ENCODE measurements at places on chromosomes 2 and 18.

GRCh38 chr2:176283291-176284068 is 14.2 kb downstream of the MTX2 start:
- no peak for DNase-seq

DNA sequence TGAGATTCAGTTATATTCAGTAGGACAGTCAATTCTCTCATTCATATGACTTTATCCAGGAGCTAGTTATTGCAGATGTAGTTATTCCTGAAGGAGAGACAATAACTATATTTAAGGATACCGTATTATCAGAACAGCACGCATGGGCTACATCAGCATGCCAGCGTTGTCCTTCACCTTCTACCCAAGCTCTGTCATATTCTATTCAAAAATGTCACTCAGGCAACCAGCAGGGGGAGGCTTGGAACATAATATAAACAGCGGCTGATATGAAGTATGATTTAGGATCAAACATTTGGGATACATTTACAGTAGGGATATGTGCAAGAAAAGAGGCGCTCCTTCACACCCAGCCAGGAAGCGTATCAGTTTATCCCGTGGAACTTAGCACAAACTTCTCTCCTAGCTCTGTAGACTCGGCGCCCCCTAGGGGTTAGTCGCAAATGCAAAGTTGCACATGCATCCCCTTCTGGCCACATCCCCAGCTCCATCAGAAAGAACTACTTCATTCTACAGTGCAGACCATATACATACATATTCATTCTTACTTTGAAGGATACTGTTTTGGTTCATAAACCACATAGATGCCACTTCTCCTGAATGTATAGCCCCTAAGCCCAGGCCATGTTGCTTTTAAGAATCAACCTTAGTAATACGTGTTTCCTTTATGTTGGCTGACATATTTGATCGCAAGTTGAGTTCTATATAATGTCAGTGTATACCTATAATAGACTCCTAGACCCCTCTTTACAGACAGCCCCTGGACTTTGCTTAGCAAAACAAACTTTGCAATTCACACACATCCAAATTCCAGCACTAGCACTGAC is 759.4 kb downstream of the ADCYAP1 start:
- peak; percentile 7 for DNase-seq

- DNase-seq = no peak
These were observed 308.8 kb downstream of the RPIA start for GRCh38 chr2:89000235-89000634.

- DNase-seq = no peak
These were observed 486.5 kb downstream of the NUP35 start for GRCh38 chr2:183610724-183611123.

DNA sequence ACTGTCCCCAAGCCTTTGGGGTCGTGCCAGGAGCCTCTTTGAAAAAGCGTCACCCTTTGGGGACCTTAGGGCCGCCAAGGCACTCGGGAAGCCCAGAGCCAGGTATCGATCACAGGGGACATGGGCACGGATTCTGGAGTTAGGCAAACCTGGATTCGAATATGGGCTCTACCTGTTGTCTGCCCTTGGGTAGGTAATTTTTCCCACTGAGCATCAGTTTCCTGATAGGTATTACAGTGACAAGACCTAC is 9.3 kb downstream of the TMEM198 start:
- no peak for DNase-seq

DNA sequence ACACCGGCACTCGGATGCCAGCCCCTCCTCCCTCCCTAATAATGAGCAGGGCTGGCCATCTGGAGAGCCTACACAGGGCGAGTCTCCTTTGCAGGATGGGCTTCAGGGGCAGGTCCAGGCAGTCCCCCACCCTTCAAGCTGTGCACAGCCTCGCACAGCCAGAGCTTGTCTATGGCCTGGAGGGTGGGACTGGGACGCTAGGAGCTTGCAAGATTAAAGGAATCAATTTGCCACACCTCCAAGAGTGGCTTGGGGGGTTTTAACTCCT is 43.9 kb upstream of the OTOF start:
- DNase-seq = no peak

DNA sequence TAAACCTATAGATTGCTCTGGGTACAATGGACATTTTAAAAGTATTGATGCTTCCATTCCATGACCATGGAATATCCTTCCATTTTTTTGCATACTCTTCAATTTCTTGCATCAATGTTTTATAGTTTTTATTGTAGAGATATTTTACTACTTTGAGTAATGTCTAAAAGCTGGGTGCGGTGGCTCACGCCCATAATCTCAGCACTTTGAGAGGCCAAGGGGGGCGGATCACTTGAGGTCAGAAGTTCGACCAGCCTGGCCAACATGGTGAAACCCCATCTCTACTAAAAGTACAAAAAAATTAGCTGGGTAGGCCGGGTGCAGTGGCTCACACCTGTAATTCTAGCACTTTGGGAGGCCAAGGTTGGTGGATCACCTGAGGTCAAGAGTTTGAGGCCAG is 88.5 kb downstream of the TLK1 start:
- DNase-seq = no peak

- DNase-seq = no peak
These were observed 207.1 kb downstream of the ACKR3 start for GRCh38 chr2:236776695-236777251.

DNA sequence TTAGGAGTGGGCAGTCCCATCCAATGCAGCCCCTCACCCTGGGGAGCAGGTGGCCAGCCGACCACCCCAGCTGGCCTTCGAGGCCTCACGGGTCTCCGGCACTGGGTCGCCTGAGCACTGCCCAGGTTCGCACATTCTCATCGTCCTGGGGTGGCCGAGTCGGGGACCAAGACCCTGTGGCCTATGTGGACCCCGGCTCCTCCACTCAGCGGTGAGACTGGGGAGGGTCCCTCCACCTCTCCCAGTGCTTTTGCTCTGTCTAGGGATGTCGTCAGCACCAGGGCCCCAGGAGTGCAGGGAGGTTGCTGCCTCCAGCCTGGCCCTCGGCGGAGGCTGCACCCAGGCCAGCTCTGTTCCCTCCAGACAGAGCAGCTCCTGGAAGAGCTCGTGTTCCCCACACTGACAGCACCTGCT is 89.6 kb downstream of the TPO start:
- DNase-seq = no peak

DNA sequence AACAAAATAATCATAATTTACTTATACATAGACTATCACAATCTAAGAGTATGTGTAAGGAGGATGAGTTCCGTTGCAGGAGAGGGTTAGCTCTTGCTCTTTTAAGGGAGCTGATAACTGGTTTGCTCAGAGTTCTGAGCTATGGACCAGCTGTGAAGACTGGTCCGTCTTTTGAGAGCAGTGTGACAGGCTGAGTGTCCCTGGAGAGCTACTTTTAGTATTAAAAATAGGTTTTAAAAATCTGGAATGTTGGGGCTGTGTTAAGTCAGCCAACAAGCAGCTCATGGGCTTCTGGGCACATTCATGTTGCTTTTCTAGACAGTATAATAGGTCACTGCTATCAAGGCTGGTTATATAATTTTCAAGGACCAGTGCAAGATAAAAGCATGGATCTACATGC is 41.5 kb upstream of the TMEM131 start:
- no peak for DNase-seq

- no peak for DNase-seq
These were observed 42.7 kb upstream of the ID2 start for GRCh38 chr2:8639122-8639635.

- no peak for DNase-seq
These were observed 27.0 kb downstream of the SKA1 start for GRCh38 chr18:50401888-50402287.

GRCh38 chr2:99636144-99637034 is 146.6 kb upstream of the REV1 start:
- no peak for DNase-seq

DNA sequence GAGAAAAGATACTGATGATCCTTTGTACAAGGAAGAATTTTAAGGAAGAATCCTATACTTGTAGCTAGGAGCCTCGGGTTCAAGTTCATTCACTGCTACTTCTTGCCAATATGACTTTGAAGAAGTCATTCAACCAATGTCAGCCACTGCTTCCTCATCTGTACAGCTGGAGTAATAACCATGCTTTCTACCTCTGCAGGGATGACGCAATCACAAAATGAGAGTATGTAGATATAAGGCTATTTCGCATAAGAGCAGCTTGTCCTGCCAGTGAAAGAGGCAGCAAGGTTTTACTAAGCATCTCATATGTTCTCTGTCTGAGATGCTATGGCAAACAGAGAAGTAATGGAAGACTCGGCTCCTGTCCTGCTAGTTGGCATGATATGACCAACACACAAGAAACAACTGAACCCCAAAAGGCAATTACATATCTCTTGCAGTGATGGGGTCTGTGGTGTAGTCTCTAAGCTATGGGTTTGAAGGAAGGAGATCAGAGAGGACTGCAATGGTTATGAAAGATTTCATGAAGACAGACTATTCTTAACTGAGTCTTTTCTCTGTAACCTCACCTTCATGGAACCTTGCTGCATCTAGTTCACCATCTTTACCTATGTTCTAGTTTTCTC is 9.2 kb downstream of the AAK1 start:
- DNase-seq = no peak

DNA sequence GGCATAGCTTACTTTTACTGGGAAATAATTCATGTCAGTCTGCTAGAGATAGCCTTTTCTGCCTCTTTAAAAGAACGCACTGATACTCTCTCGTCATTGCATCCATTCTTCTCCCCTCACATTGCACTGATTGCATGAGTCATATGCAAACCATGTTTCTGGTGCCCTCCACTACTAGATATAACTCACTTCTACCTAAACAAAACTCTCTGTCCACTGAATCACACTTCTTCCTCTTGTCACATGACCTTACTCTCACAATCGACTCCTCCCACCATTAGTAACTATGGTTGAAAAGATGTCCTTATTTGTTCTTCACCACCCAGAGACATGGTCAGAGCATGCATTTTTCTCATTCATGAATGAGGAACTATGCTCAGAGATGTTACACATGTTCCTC is 158.0 kb downstream of the CSRNP3 start:
- DNase-seq = no peak

DNA sequence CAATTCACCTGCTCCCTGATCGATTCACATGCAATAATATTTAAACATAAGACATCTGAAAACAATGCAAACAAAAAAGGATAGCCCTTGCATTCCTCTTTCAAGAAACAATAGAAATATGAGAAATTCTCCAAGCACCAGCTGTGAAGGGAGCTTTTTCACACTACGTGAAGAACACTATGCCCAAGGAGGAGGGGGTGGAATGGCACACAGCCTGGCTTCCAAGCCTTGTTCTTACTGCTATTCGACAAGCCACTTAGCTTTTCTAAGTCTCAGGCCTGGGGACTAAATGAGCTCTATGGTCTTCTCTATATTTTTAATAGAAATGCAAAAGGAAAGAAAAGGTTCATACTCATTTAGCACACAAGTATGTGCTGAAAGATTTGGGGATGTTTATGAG is 92.2 kb upstream of the CHRNA1 start:
- no peak for DNase-seq

DNA sequence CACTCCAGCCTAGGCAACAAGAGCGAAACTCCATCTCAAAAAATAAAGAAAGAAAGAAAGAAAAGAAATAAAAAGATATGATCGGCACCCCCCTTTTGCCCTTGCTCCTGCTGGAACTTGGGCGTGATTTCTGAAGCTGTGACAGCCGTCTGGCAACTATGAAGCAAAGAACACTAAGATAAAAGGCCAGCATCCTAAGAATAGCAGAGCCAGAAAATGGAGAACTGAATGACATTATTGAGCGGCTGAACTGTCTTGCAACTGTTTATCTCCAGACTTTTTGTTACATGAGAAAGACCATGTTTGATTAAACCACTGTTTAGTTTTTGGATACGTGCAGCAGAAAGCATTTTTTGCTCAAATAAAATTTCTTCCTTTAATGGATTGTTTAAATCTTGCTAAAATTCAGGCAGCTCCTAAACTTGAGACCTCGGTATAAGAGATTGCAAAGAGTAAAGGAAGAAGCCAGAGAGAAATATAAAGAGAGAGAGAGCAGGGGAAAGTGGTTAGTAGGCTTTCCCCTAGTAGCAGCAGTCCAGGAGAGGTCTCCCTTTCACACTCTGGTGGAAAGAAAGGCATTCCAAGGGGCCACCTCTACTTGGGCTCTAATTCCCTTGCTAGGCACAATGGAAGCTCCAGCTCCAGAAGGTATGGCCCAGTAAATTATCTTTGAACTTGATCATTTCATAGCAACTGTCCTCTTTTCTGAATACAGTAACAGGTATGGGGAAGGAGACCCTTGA is 8.2 kb upstream of the MBD2 start:
- DNase-seq = no peak

GRCh38 chr18:45825258-45826044 is at the start of gene SIGLEC15:
TSS of gene SIGLEC15 (plus strand) at chr18:45825675. CDS start at chr18:45825729, 54 bp downstream.
- no peak for DNase-seq

DNA sequence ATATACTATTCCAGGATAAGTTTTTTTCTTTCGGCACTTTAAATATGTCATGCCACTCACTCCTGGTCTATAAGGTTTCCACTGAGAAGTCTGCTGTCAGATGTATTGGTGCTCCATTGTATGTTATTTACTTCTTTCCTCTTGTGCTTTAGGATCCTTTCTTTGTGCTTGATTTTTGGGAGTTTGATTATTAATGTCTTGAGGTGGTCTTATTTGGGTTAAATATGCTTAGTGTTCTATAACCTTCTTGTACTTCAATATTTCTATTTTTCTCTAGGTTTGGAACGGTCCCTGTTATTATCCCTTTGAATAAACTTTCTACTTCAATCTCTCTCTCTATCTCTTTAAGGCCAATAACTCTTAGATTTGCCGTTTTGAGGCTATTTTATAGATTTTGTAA is 28.3 kb downstream of the STPG4 start:
- no peak for DNase-seq

DNA sequence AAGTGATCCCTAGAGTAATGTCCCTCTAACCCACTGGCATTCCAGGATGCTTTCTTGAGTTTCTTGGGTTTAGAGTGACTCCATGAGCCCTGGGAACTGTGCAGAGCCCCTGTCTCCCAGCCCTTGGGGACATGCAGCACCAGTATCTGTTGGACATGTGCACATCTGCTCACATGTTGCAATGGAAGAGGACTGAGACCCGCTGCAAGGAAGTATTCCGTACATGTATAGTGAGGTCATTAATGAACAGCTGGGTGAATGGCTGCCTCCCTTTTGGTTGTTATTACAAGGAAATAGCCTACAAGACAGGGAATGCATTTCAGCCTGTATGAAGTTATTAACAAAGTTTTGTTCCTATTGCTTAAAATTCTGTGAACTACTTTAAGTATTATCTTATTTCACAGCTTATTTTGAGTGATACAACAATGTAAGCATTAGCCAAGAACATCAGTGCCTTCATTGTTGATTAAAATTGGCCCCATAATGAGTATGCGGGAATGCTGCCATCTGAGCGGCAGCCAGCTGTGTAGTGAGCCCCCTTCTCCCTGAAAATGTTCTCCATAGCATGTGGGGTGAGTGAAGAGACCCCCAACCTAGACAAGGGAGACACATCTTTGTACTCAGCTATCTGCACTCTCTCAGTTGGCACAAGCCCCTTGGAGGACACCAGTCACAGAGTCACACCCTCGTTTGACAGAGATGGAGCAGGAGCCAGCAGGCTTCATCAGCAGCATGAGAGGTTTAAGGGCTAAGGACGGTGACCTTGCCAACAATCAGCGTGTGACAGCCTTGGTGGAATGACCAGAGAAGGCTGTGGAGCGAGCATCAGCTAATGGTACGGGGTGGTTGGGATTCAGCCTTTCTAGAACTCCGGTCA is 87.4 kb downstream of the FAM210A start:
- no peak for DNase-seq
